Activated naive CD4-positive, alpha-beta T cell treated with anti-CD3 and anti-CD28 coated beads for 36 hours (primary cell): ENCODE measurements at places on chromosomes 3 and 15. TPM values are rescaled to one million over a fixed set of nuclear protein-coding genes. Genes with fewer than 3 reads are reported as not detected.

The FMN1 gene
- total RNA-seq: 0.12 TPM

The NR1I2 gene
- 0.88 TPM for total RNA-seq

The ZNF445 gene
- total RNA-seq: 19.0 TPM

The RPSA gene
- 3,309 TPM for total RNA-seq

The KY gene
- not detected for total RNA-seq

The PAQR5 gene
- 0.19 TPM for total RNA-seq

The NRROS gene
- total RNA-seq: 8.1 TPM

The DLEC1 gene
- 0.17 TPM for total RNA-seq

The POLR2M gene
- total RNA-seq: 107 TPM

The FBXW12 gene
- not detected for total RNA-seq

The THPO gene
- not detected for total RNA-seq

The STRA6 gene
- not detected for total RNA-seq

GRCh38 chr3:55330756-55331155 is 156.3 kb downstream of the WNT5A start:
- DNase-seq: no peak

DNA sequence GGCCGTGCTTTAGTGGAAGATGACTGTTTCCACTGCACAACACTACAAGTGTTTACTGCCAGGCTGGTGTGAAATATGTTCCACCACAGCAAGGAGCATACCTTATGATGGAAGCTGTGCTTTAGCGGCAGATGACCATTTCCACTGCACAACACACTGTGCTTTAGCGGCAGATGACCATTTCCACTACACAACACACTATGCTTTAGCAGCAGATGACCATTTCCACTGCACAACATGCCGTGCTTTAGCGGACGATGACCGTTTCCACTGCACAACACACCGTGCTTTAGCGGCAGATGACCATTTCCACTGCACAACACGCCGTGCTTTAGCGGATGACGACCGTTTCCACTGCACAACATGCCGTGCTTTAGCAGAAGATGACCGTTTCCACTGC is 2.8 kb downstream of the ZNF717 start:
- no peak for DNase-seq

GRCh38 chr3:72474775-72475174 is 373.5 kb downstream of the SHQ1 start:
- DNase-seq: peak; percentile 22

DNA sequence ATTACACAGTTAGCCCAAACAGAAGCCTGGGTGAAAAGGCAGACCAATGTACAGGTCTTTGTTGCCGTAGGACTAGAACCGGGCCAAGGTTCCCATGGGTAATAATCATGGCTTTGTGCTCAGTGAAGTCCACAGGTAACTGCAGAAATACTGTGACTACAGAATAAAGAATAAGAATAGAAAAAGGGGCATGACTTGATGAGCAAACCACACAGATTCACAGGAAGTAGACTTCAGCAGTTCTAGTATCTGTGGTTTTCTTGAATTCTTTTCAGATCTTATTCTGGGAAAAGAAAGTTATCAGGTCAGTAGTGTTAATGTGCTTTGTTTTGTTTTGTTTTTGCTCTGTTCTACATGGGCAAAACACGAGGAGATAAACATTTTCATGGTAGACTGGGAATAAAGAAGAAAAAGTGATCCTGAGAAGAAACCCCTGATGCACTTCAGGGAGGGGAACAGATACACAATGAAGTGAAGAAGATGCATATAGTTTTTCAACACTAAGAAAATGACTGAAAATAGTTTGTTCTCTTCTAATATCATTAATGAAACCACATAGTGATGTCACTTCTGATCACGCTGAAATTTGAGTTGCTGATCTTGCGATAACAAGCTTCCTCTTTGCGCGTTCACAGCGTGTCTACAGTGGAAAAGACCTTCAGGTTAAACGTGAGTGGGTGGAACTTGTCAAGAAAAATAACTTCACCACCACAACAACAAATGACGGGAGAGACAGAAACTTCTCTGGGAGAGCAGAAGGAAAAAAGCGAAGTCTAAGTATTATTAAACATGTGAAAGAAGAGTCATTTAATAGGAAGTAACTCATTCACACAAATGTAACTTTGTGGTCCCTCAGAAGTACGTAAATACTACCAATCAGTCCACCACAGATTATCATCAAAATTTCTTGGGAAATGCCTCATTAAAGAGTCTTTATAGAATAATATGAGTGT is 315.8 kb upstream of the SATB1 start:
- DNase-seq: peak; percentile 77

DNA sequence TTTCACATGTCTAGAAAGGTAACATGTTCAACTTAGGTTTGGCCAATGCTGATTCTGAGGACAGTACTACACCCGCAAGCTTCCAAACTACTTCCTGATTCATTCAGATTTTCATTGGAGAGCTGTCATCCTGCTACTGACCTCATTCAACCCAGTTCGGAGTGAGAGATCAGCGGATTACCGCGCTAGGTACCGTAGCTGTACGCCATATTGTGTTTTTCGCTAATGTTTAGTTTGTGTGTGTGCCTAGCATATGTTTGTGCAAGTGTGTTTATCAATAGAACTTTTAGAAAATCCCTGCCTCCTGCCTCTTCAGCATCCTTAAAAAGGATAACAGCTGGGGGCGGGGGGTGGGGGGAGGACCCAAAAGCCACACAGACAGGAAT is 1.1 kb downstream of the ZBTB20 start:
- DNase-seq: peak; percentile 70

- DNase-seq: no peak
Observed at GRCh38 chr3:50268276-50268675, 671 bp upstream of the SEMA3B start.

- no peak for DNase-seq
Observed at GRCh38 chr3:193665370-193665989, 72.5 kb downstream of the OPA1 start.

DNA sequence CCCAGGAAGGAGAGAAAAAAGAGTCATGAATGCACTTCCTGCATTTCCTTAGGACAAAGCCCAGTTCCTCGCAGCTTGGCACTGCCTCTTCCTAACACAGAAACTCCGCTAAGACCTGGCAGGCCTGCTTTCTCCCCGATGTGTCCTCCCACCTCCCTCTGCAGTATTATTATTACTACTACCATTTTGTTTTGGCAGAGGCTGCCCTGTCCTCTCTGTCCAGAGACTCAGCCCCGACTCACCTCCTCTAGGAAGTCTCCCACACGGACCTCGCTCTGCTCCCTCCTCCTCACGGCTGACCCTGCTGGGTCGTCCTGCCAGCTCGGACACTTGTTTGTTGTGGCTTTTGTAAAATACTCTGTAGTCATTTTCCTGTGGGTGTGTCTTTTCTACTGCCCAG is 107.2 kb upstream of the HACD2 start:
- no peak for DNase-seq

DNA sequence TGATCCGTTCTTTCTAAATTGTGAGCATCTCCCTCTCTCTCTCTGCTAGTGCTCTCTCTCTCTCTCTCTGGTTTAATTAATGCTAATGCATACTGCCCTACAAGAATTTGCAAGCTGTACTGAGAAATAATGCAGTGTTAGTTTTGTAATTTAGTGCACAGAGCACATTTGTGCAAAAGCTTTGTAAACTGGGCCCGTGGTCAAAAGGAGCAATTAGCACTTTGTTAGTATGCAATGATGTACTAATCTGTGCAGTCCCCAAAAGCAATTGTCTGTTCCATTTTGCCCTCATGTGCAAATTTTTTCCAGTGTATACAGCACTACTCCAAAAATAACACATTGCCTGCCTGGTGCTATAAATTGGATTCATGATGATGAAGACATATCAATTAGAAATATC is 184.6 kb upstream of the CMC1 start:
- no peak for DNase-seq

- no peak for DNase-seq
Observed at GRCh38 chr15:96699871-96700401, 369.4 kb downstream of the NR2F2 start.

DNA sequence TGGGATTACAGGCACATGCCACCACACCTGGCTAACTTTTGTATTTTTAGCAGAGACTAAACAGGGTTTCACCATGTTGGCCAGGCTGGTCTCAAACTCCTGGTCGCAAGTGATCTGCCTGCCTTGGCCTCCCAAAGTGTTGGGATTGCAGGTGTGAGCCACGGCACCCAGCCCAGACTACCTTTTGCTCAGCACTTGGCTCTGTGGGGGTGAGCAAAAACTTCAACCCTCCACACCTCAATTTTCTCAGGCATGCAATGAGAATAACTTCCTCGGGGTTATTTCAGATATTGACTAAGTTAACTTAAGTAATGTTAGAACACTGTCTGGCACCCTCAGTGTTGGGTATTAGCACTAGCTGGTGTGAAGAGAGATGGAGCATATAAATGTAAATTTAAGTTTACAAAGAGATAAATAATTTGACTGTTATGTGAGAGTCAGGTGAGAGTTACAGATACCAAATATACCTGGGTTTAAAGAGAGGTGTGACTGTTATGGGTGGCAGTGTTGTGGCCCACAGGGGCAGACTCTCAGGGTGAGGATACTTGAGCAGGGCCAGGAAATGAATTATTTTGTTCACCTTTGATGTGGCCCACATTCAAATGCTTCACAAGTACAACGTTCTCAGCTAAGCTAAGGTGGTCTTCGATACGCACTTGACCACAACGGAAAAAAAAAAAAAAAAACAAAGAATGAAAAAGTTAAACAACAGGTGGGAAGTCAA is 29.0 kb downstream of the CPOX start:
- DNase-seq: no peak

DNA sequence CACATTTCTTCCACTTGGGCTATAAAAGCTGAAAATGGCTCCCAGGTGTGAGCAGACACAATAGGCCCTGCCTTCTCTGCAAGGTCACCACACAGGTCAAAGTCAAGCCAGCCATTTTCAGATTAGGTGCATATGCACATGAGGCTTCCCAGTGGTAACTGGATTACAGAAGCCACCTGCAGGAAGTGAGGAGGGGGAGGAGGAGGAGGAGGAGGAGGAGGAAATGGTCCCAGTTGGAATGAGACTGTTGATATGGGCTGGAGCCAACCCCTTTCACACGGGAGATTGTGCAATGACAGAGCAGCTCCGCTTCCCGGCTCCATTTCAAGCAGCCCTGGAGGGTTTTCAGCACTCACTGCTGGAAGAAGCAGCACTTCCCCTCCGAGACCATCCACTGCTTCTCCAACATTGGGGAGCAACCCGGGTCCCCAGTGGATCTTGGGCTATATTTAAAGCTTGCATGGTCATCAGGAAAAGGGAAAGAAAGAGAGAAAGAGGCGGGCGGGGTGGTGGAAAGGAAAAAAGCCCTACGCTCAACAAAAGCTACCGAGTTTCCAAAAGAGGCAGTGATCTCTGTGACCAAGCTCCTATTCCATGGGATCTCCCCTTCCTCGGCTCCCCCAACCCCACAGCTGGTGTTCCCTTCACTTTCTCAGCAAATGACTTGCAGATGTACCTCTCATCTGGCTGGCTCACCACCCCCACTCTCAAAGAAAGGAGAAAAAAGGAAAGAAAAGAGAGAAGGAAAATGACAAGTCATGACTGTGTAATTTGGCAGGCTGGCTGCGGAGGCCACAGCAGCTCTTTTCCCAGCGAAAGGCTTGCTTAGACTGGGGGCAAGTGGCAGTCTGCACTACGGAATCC is 58.3 kb downstream of the LRIG1 start:
- no peak for DNase-seq

- no peak for DNase-seq
Observed at GRCh38 chr15:95284933-95285421, 1045.5 kb upstream of the NR2F2 start.

GRCh38 chr3:46087871-46088270 is 60.6 kb upstream of the XCR1 start:
- DNase-seq: no peak

- no peak for DNase-seq
Observed at GRCh38 chr3:183117056-183117455, 17.8 kb upstream of the MCCC1 start.

DNA sequence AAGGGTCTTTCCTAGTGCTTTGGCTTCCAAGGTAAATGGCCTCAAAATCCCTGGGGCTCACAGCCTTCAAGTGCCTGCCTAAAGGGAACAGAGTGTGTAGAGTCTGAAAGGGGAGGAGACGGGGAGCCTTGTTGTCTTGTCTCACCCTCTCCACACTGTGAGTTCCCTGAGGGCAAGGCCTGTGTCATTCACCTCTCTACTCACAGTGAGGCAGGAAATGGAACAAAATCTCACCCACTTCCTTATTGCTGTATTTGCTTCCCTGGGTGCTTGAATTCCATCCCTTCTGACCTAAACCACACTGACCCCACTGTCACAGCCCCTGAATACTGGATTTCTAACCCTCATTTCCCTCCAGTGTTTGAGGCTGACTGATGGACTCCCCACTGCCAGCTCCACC is 197.5 kb downstream of the EPHB1 start:
- DNase-seq: no peak

GRCh38 chr3:37074178-37074577 is 80.9 kb downstream of the MLH1 start:
- DNase-seq: no peak

GRCh38 chr15:64883100-64883581 is 28.6 kb upstream of the ANKDD1A start:
- DNase-seq: peak; percentile 59

DNA sequence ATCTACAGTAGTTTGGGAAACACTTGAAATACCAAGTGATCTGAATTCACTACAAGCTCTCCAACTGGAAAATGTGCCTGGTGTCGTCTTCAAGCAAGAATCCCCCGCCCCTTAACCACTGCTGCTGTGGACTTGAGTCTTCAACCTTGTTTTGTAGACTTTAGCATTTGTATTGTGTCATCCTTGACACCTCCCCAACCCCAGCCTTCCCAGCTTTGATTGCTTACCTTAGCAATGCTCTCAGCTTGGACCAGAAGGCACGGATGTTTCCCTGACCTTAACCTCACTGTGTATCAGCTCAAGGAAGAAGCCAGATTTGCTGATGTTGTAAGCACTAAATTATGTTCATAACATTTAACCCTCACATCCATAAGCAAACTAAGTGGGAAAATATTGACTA is 146.4 kb downstream of the IGF1R start:
- DNase-seq: no peak

GRCh38 chr3:119148493-119149180 is 2.7 kb downstream of the TEX55 start:
- no peak for DNase-seq

- DNase-seq: no peak
Observed at GRCh38 chr3:69568951-69569350, 170.3 kb upstream of the MITF start.

DNA sequence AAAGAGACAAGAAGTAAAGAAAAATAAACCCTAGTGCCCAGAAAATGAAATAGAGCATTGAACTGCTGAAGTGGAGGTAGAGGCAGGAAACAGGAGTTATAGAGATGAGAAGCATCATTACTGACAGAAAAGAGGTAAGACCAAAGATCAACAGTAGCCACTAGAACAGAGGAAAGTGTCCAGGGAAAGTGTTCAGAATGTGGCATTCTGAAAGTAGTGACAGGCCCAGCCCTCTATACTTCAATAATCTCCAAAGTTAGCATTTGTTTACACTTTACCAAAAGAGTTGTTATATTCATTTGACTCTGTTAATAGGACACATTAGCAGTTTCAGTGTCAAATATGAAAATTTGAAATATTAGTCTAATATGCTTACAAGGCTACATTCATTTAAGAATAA is 727.1 kb upstream of the NECTIN3 start:
- DNase-seq: no peak
